SK-MEL-5 (cell line): ENCODE measurements at places on chromosomes 3 and 15.

DNA sequence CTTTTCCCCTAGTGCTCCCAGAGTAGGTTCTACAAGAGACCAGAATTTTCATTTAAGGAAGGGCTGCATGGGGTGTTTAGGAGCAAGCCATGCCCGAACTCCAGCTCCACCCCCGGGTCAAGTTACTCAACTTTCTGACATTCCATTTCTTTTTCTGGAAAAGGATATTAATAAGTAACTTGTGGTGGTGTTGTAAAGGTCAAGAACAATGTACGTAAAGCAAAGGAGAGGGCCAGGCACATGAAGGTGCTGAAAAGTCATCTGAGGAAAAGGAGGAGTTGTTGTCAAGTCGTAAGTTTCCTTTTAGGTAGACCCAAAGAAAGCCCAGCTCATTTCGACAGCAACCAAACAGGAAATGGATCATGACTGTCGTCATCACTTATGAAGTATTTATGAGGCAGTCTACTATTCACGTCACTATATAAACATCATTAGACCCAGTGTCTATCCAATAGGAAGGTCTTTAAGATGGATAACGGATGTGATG lies 319.6 kb upstream of the IL12A start:
- peak; percentile 19 for DNase-seq

DNA sequence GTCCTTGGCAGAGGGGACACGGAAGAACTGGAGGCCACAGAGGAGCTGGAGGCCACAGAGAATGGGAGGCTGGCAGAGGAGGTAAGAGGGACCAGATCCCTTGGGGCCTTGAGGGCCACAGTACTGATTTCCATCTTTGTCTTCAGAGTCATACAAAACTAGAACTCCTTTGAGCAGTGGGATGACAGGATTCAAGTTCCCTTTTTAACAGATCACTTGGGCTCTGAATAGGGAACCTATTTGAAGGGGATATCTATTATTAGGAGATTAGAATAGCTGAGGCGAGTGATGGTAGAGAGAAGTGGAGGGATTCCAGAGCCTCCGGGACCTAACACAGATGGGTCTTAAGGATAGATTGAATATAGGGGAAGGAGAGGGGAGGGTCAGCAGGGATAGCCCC lies 55.7 kb downstream of the OXNAD1 start:
- no peak for DNase-seq

GRCh38 chr3:48747706-48748105 lies 30.7 kb upstream of the IP6K2 start:
- peak; percentile 64 for DNase-seq

DNA sequence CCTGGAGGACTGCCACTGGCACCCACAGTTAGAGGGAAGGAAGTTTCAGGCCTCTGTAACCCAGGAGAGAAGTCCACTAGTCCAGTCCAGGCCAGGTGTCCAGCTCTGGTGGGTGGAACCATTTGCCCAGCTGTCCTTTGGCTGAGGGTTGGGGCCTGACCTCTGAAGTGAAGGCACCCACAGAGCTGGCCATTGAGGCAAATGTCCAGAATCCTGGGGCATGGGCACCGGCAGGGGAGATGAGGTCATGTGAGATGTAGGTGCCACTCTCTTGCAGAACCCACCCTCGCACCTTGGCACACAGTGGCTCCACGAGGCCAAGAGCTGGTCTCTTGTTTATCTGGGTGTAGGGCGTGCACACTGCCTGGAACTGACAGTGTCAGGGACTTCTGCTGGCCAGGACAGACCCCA lies 162.8 kb downstream of the SMAD6 start:
- no peak for DNase-seq

- DNase-seq = no peak
Measured at GRCh38 chr3:169641167-169641566, 22.3 kb downstream of the MECOM start.

- DNase-seq = no peak
Measured at GRCh38 chr3:194504146-194504545, 17.3 kb upstream of the ATP13A3 start.

DNA sequence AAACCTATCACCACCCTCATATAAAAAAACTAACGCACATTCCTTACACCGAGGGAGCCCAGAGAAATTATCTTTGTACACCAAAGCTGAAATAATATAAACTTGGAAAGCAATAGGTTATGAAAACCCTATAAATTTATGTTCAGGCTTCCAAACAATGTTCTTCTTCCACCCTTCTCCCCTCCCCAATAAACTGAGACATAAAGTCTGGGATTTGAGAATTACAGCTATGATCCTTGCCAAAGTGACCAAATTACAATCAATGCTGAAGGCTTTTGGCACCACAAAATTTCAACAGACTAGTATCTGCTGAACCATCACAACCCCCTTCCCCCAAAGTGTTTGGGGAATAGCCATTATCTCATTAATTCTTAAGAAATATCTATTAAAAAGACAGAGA lies 237.8 kb downstream of the FMN1 start:
- DNase-seq = no peak

DNA sequence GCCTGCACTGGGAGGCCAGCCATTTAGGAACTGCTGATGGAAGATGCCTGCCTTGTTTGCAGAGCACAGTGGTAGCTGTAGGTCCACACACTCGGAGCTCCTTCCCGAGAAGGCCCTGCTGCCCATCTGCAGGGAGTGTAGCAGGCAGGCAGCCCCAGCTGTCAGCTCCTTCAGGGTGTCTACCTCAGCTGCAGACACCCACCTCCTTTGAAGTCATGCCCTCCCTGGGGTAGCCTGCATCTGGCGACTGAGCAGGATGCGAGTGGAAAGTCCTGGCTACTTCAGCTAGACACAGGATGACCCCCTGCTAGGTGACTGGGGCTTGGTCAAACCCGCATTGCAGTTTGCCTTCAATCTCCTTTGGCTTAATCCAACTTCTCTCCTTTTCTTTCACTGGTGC lies 93.2 kb upstream of the TLE3 start:
- DNase-seq = no peak

GRCh38 chr3:155704771-155705559 lies 39.9 kb downstream of the PLCH1 start:
- peak; percentile 82 for DNase-seq

DNA sequence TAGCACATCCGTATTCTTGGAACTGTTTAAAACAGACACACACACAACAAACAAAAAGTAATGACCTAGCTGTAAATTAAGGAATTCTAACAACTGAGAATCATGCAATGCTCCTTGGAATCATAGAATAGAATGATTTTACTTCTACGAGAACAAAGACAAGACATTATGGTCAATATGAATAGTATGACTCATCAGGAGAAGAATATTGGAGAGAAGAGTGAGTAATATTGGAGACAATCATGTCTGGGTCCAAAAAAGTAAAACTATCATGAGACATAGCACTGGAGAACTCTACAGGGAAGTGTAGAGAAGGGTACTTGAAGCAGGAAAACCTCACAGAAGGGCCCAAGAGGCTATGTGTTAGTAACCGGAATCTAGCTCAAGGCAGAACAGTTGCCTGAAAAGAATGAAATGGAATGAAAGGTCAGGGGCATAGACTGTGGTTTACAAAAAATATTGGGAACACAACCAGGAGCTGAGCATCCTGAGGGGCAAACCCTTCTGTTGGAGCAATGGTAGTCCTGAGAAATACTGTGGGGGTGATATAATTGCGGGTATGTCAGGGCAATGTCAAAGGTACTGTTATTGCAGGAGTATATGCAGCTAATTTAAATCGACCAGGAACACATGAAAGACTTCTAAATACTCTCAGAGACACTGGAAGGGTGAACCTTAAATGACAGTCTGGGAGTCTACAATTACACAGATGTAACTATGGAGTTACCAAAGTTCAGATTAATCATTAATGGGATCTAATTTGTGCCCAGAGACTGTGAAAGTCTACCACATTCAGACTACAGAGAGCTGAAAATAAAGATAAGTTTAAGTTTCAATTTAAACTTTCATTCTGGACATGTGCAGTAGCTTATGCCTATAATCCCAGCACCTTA lies 201.2 kb downstream of the BCHE start:
- DNase-seq = no peak

DNA sequence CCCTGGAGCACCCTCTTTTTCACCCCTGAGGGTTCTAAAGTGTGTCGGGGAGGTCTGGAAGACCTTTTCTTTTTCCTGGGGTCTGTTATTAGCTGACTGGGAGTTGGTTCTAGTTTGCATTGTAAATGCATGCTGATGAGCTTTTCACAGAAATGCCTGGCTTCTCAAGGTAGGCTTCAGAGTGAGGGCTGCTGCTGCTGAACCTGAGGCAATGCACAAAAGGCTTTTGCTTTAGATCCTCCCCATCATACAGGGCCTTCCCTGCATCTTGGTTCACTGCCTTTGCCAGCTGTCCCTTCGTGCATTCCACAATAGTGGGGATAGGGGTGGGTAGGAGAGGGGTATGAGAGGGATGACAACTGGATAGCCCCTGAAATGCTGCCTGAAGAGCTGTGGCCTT lies 46.6 kb downstream of the FAH start:
- no peak for DNase-seq

DNA sequence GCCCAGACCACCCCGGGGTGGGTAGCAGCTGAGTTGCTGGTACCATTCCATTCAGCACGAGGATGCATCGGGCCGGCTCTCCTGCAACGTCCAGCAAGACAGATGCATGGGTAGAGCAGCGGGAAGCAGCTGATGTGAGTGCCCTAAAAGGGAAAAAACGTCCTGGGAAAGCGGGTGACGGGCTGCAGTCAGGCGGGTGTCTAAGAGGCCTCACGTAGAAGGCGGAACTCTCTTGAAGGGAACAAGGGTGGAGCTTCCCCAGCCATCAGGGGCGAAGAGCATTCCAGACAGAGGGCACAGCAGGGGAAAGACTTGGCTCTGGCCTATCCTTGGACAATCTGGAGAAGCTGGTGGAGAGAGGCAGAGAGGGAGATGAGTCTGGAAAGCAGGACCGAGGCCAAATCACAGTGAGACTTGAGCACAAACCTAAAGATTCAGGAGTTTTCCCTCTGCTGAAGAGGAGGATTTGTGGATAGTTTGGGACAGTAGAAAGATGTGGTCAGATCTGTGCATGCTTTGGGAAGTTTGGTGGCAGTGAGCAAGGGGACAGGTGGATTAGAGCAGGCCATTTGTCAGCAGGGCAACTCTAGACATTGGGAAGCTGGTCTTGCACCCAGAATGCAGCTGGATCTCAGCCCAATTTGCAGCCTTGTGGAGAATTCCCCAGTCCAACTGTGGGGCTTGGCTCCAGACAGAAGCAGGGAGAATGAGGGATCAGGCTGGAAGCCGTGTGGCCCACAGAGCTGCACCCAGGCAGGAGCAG lies 70.7 kb downstream of the SEMA5B start:
- DNase-seq = no peak

- peak; percentile 29 for DNase-seq
Measured at GRCh38 chr3:71208211-71209095, 375.1 kb downstream of the FOXP1 start.

GRCh38 chr3:150179330-150179729 lies 208.6 kb upstream of the PFN2 start:
- DNase-seq = no peak

GRCh38 chr3:181250714-181251113 lies 261.2 kb upstream of the DNAJC19 start:
- no peak for DNase-seq

DNA sequence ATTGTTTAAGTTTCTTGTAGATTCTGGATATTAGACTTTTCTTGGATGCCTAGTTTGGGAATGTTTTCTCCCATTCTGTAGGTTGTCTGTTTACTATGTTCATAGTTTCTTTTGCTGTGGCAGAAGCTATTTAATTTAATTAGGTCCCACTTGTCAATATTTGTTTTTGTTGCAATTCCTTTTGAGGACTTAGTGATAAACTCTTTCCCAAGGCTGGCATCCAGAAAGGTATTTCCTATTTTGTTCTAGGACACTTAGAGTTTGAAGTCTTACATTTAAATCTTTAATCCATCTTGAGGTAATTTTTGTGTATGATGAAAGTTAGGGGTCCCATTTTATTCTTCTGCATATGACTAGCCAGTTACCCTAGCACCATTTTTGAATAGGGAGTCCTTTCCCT lies 54.9 kb downstream of the MME start:
- DNase-seq = no peak

- no peak for DNase-seq
Measured at GRCh38 chr3:132681421-132681820, 21.3 kb downstream of the UBA5 start.

GRCh38 chr3:24596626-24597025 lies 102.0 kb upstream of the THRB start:
- DNase-seq = no peak

GRCh38 chr15:64634576-64635498 lies 140.6 kb downstream of the RBPMS2 start:
- peak; percentile 17 for DNase-seq

GRCh38 chr3:184652465-184652864 lies 59.4 kb downstream of the MAGEF1 start:
- DNase-seq = no peak

- DNase-seq = peak; percentile 16
Measured at GRCh38 chr3:14565868-14566588, 25.9 kb upstream of the GRIP2 start.

DNA sequence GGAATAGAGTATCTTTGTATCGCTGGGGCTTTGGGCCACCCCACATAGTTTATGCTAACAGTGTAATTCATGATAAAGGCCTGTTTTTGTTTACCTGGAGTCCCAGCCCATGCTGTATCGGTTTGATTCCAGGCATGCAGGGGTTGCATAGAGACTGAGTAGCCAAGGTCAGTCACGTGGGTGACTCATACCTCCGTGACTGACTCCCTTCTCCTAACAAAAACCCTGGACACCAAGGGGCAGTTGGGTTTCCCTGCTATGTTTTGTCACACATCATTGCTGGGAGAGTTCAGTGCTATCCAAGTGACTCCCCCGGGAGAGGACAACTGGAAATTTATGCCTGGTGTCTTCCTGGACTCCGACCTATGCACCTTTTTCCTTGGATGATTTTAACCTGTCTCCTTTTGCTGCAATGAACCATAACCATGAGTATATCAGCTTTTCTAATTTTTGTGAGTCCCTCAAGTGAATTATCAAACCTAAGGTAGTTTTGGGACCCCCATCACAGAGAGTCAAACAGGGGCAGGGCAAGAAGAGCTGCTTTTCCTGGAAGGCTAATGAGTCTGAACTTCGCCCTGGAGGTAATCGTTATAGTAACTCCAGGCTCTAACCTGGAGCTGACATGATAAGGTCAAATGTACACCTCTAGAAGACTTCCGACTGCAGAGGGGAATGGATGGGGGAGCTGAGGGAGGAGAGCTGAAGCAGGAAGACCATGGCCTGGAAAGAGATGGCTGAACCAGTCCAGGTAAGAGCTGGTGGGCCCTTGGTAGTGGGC lies 57.0 kb downstream of the SRGAP3 start:
- DNase-seq = no peak

DNA sequence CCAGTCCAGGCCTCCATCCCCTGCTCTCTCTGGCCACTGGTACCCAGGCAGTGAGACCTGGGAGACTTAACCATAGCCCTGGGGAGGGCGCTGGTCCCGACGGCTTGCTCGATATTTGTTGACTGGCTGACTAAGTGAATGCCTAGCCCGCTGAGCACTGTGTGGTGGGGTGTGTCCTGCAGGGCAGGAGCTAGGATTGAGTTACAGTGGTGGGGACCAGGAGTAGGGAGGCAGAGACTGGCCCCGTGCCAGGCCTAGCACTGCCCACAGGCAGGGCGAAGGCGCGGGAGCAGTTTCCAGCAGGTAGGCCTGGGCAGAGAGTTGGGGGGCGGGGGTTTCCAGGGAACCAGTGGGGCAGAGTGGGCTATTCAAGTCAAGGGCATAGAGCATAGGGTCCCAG lies at the start of gene VILL:
Gene VILL, plus strand, starts transcription at position 260 of the 400 bp plus-strand sequence. CDS start 2,887 bp downstream, outside the sequence.
- no peak for DNase-seq

GRCh38 chr15:55928955-55929354 lies 64.5 kb downstream of the NEDD4 start:
- DNase-seq = no peak

GRCh38 chr15:35126236-35126635 lies 41.1 kb upstream of the NANOGP8 start:
- DNase-seq = no peak
